Activated CD4-positive, alpha-beta T cell treated with anti-CD3 and anti-CD28 coated beads, Interleukin-2, amount 50 U/mL, for 1 hour (primary cell): ENCODE measurements at places on chromosomes 16 and 17.

DNA sequence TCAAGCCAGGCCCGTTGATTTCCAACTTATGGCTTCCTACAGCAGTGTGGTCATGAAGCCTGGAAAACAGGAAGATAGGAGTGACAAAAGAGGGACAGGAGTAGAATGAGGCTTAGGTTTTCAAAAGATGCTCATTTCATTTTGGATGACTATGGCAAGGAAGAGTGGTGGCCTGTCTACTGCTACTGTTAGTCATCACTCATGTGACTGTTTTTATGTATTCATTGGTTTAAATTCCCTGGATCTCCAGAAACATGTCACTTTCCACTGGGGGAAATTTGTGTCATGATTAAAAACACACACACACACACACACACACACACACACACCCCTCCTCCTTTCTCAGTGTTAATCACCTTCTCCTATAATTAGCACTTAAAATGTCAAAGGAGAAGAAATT, 1.1 kb upstream of the CYLD start:
- DNase-seq = no peak

DNA sequence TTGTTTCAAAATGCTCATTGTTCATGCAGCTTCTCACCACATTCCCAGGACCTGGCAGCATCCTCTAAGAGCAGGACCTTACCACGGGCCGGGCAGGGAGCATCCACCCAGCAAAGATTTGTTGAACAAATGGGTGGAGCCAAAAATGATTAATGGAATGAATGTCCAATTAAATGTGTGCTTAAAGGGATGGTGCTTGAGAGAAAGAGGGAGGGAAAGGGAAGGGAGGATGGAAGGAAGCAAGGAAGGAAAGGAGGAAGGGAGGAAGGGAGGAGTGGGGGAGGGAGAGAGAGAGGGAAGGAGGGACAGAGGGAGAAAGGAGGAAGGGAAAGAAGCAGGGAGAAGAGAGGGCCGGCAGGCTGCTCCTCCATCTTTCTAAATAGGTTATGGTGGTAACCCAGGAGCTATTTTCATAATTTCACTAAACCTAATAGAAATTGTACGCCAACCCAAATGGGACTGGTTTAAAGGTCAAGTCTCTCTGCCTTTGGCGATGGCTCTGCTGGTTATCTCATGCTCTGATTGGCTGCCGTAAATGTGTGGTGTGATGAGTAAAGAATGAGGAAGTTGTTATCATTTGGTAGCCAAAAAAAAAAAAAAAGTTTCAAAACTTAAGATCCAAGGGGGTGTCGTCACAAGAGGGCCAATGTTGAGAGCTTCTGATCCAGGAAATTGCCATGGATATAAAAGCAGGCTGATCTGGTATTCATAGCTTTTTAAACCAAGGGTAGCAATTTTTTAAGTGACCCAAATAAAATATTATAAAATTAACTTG, 126.7 kb upstream of the FOXF1 start:
- DNase-seq = no peak

GRCh38 chr16:17342031-17342430, 128.7 kb downstream of the XYLT1 start:
- no peak for DNase-seq

- peak; percentile 72 for DNase-seq
These were observed 21.4 kb downstream of the QPRT start for GRCh38 chr16:29700253-29700987.

- no peak for DNase-seq
These were observed 23.5 kb upstream of the FOXK2 start for GRCh38 chr17:82495844-82496528.

DNA sequence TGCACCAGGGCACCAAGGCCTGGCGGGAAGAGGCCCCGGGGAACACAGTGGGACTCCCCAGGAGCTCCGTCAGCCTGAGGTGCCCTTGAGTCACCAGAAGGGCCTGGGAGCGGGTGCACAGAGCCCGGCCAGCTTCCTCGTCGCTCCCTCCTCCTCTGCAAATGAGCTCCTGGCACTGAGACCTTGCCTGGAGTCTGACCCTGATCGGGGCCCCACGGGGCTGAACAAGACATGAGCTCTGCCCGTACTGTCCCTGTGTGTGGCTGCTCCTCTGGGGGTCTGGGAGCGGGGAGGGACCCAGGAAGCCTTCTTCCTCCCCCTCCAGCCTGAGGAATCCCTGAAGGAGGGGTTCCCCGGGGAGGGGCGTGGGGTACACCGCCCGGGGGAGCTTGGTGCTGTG, 36.4 kb upstream of the SSTR5 start:
- no peak for DNase-seq

DNA sequence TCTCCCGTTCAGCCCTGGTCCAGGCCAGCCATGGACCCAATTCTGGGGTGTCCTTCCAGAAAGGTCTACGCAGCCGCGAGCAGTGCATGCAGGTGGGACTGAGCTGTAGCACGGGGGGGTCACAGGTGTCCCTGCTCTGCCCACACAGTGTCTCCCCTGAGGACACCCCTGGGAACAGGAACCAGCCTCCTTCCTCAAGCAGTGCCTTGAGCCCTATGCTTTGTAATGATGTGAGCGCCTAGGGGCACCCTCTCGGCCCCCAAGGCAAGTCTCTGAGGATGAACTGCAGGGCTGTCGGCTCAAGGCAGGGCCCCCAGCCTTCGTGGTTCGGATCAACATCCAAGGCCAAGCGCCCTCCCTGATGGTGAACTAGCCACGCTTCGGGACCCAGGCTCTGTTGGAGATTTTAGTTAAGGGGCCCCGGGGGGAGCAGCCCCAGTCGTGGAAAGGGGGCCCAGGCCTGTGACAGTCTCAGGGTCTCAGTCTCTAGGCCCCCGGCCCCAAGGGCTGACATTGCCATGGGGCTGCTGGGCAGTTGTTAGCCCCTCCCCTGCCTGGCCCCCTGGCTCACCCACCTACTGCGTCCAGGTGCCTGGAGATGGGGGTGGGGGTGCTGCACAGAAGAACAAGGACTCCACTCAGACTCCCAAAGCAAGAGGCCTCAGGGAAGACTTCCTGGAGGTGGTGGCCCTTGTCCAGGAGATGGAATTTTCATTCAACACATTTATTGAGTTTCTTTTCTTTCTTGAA, 2.3 kb downstream of the IL17C start:
- DNase-seq = no peak

- no peak for DNase-seq
These were observed 46.5 kb upstream of the SLC47A1 start for GRCh38 chr17:19487024-19487600.

- no peak for DNase-seq
These were observed 15.0 kb downstream of the MAP2K4 start for GRCh38 chr17:12035673-12036072.

- DNase-seq = no peak
These were observed 6.3 kb downstream of the PDF start for GRCh38 chr16:69324013-69324531.

- no peak for DNase-seq
These were observed 113.8 kb downstream of the MSI2 start for GRCh38 chr17:57370037-57370581.

GRCh38 chr17:58172369-58173071, 5.7 kb downstream of the OR4D2 start:
- DNase-seq = peak; percentile 36

- DNase-seq = no peak
These were observed 75.1 kb downstream of the GRIN2A start for GRCh38 chr16:10107081-10107480.

DNA sequence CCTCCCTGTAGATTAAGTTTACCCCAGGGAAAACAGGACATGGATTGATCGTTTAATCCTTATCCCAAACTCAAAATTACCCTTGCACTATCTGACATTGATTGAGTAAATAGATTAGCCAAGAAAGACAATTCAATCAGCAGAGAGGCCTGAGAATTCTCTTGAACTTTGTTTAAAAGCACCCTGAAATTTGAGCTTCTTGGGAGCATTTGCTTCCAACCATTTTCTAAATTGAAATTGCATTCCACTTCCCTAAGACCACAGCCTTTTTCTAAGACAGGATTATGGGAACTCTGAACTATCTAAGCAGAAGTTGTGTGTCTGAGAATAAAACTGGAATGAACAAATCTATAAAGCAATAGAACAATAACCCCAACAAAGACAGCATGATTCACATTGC, 76.6 kb upstream of the TNRC6A start:
- no peak for DNase-seq

DNA sequence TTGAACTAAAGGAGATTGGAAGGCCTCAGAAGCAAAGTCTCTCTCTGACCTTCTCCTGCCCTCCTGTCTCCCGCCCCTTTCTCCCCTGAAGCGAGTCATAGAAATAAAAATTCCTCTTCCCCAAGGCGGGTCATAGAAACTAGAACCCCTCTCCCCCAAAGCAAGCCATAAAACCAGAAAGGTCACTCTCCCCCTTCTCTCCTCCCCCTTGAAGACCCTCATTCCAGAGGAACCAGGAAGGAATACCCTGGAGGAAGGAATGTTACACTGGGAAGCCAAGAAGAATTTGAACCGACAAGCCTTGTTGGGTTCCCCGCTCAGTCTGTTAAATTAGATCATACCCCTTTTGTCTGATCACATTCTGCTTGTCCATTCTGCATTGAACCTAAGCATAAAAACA, 2.7 kb upstream of the GJC1 start:
- no peak for DNase-seq

- DNase-seq = no peak
These were observed 28.5 kb downstream of the ARHGAP17 start for GRCh38 chr16:24986512-24987303.

DNA sequence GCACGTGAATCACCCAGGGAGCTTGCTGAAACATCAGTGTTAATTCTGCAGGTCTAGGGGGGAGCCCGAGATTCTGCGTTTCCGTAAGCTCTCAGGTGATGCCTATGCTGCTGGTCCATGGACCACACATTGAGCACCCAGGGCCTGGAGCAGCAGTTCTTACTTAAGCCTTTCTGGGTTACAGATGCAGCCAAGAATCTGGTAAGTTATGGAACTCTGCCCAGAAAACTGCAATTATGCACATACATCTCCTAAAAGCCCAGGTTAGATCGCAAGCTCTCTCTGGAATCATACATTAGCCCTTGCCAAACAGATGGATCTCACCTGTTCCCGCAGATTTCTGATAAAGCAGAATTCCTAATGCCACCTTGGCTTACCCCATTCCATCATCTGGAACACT, 265.9 kb upstream of the SALL1 start:
- DNase-seq = no peak

DNA sequence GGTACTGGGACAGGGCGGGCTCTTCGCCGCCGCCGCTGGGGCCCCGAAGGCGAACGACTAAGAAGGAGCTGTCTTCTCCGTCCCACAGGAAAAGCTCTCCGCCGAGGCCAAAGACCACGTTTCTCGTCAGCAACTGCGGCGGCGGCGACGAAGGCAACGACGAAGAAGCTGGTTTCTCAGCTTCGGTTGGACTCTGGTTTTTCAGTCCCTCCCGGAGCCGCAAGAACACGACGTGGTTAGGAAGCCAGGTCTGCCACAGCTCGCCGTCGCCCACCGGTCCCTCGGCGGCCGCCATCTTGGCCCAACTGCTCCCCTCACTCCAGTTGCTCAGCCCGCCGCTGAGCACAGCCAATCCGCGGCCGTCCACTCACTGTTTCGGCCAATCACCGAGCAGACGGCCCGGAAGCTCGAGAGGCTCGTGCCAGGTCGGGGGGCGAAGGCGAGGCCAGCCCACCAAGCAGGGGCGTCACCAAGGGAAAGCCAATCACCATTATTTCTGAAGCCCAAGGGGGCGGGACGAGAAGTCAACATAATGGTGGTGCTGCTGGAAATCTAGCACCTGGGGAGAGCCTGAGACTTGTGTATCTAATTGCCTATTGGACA, at the start of gene NUP88:
Gene NUP88 (minus strand): TSS at position 307 of the 603 bp plus-strand sequence. CDS start 12 bp downstream, at position 295.
- DNase-seq = peak; percentile 92

DNA sequence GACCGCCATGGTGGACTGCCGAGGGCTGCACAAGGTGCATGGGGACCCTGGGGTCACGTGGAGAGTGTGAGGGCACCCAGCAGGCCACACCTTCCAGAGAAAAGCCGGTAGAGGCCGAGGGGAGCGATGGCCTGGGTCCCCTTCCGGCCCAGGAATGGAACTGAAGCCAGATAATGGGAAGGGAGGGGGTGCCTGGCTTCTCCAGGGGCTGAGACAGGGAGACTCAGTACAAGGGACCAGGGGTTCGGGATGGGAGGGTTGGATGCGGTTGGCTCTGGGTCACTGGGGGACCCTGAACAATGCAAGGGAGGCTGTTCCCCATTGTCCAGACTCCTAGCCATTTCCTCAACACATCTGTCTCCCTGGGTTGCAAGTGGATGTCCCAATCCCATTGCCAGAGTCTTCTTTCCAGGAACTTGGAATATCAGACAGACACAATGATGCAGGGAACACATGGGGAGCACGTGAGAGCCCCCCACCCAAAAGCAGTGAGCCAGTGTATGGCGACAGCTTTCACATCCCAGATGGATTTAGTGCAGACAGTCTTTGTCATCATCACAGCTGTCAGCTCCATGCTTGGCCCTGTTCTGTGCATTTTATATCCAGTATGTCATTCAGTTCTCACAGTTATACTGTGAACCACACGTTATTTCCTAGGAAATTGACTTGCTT, 23.6 kb upstream of the DNAI2 start:
- DNase-seq = no peak

DNA sequence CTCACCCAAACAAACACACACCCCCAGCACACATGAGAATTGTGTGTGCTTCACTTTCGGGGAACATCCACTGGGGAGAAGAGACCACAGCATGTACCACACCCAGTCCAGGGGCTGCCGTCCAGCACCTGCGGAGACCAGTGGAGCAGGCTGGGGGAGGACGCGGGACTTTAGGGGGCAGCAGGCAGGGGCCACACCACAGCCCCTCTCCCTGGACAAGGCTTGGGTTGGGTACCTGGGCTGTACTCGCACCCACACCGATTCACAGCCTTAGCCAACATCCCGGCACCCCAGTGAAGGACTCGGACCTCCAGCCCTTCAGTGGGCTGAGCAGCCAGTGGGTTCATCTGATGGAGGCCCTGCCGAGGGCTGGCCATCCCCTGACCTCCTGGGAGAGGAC, 63.3 kb downstream of the RBFOX3 start:
- no peak for DNase-seq

DNA sequence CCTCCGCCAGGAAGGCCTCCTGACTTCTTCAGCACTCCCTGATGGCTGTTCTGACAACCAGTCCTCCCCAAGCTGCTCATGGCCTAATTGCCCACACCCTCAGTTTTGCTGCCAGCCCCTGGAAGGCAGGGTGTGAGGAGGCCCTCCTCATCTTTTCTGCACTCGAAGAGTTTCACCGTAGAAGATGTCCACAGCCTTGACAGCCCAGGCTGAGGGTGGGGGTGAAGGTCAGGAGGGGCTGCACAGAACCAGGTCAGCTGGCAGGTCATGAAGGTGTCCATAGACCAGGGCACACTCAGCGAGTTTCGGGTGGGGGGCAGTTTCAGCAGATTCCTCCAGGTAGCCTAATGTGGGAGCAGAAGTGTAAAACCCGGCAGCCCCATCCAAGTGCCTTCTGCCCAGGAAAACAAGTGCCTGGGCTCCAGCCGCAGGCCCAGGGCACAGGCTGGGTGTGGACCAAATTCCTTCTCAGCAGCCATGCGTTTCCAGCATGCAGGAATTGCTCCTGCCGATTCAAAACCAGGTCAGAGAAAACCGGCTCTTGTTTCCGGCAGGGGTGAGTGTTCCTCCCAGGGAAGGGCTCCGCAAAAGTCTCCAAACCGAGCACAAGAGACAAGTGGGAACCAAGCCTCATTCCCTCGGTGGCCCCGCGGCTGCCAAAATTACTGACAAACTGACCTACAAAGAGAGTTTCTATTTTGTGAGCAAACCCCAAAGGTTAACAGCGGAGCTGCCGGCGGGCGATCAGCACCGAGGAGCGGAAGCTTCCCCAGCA, 228.8 kb downstream of the C16orf78 start:
- DNase-seq = no peak

- no peak for DNase-seq
These were observed 151.3 kb upstream of the PLCG2 start for GRCh38 chr16:81627729-81628244.

GRCh38 chr16:27463741-27464591, 62.0 kb downstream of the IL21R start:
- DNase-seq = peak; percentile 59
